ENCODE measurements at places on chromosomes 5 and 9.

GRCh38 chr5:6868171-6868570, 154.9 kb downstream of the TENT4A start:
- DNase-seq, result no peak

- no peak for DNase-seq
These were observed 80.6 kb downstream of the FEM1C start for GRCh38 chr5:115463983-115464382.

DNA sequence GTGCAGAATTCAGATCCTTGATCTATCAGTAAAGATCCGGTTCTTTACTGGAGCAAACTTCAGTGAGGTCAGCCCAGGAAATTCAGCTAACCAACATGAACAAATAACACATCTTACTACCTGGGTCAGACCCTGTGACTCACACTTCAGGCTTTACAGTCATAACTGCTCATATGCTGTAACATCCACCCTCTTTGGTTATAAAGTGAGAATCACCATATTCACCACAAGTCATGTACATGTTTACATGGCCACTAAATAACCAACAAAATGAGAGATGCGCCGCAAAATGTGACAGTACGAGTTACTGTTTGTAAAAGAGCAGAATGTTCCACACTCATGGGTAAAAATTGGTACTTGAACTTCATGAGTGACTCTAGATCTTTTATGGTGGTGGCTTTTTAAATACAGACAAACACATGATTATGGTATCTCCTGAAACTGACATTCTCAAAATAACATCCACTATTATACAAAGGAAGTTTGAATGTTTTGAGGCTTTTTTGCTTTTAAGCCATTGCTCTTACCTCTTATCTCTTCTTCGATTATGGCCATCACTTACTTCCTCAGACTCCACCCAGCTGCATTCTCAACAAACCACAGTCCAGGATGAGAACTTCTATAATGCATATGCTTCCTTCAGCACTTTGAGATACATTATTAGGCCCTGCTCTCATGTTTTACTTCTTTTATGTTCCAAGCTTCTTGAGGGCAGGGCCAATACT, 516.6 kb downstream of the RAB3C start:
- no peak for DNase-seq

DNA sequence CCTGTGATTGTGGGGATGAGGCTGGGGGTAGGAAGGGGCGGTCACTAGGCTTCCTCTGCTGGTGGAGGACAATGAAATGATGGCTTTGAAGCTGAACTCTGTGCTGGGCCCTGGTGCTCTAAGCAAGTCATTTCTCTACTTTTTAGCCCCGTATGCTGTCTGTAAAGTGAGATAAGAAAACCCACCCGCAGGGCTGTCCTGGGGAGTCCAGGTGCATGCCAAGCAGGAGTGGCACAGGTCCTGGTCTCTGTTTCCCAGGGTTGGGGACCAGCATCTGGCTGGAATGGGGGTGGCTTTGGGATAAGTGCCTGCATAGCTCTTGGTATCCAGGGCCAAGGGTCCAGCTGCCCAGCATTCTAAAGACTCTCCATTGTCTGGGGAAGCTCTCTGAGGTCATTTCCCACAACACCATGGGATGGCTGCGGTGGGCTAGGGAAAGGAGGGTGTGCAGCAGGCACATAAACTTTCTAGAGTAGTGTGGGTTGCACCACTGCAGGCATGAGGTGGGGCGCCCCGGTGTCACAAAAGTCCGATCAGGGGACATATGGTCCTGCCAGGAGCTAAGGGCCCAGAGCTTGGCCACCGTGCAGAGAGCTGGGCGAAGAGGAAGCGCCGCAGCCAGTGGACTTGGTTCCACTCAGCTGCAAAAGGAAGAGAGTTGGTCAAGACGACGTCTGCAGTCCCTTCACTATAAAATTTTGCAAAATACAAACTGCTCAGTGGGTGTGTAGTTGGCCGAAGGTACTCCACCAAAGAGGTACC, 25.6 kb upstream of the GTF3C5 start:
- no peak for DNase-seq

- DNase-seq, result no peak
These were observed 35.3 kb downstream of the MED27 start for GRCh38 chr9:132044176-132044875.

GRCh38 chr5:61534481-61535267, 202.6 kb downstream of the ZSWIM6 start:
- no peak for DNase-seq

DNA sequence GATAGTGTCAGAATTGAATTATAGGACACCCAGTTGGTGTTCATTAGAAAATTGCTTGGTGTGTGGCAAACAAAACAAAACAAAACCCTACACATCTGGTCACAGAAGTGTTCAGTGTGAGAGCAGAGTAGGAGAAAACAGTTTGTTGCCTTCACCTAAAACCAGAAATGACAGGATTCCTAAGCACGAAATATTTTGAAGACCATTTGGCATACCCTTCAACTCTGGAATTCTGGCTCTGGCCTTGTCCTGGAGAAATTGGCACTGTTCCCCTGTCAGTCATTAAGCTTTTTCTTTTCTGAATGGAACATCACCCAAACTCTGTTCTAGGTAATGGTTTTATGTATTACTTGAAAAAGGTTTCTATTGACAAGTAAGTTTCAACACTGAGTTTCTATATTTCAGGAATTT, 110.2 kb upstream of the PCA3 start:
- DNase-seq, result no peak

DNA sequence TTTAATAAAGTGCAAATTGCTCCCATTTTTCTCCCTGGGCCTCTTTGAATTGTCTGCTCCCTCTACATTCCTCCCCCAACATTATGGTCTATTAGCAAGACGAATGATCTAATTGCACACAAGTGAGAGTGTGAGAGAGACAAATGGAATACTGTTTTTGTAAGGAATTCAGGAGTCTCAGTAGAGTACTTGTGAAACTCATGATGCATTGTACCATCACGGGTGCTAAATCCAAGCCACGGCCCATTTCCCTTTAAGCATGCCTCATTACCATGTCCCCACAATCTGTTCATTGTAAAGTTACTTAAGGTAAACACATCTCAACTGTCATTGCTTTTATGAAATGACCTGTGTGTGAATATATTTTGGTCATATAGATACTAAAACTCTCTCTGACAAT, 62.8 kb downstream of the CD180 start:
- DNase-seq, result no peak

DNA sequence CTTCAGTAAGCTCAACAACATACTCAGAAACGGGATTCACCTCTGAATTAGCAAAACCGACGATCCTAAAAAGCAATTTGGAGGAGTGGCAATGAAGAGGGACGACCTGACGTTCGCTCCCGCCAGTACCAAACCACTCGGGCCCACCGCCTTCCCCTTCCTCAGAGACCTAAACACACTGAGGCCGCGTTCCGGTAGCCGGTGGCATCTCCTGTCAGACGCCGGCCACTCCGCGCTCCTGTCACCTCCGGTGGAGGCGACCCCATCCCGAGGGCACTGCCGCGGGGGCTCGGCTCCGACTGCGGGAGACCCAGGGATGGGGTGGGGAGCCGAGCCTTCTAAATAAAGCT, 617 bp downstream of the PPP6C start:
- no peak for DNase-seq

DNA sequence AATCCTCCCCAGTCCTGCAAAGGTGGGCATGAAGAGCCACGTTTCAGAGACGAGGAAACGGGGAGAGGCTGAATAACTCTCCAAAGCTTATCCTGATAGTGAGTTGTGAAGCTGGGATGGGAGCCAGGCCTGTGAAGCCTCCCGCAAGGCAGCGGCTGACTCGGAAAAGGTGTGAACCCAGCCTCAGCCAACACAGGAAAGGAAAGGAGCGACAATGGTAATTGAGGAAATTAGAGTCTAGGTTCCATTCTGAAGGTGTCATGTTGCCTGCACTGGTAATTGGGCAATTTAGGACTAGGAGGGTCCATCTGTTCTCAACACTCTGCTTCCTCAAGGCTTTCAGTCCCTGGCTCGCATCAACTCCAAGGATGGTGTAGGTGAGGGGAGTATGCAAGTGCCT, 83.4 kb downstream of the LIFR start:
- DNase-seq, result no peak

GRCh38 chr5:36945687-36946086, 69.1 kb downstream of the NIPBL start:
- no peak for DNase-seq

- no peak for DNase-seq
These were observed 4.1 kb downstream of the NR6A1 start for GRCh38 chr9:124766815-124767554.

DNA sequence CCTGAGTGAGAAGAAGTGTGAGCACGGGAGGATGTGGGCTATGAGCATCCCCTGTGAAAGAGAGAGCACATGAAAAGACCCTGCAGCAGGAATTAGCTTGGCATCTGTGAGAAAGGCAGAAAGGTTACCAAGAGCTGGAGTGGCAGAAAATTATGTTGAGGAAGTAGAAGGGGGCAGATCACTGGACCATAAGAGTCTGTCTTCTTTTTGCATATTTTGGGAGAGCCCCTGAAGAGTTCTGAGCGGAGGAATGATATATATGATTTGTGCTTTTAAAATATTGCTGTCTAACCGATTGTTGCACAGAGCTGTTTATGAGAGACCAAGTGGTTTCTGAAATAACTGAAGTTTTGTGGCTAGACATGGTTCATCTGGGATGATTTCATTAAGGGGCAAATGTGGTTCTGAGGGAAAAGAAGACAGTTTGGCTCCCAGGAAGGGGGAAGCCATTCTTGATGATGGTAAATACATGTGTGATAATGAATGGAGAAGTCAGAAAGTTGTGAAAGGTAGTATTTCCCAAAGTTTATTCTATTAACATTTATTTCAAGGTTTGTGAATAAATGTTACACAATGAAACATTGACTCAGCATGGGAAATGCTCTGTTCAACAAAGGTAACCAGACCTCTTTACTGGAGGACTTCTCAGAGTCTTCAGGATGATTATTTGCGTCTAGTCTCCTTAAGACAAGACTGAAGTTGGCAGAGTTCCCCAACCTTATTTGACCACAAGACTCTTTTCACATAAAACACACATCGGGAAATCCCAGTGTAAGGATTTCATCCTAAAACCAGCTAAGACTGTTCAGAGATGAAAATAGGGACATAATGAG, 31.5 kb upstream of the ADRB2 start:
- no peak for DNase-seq

DNA sequence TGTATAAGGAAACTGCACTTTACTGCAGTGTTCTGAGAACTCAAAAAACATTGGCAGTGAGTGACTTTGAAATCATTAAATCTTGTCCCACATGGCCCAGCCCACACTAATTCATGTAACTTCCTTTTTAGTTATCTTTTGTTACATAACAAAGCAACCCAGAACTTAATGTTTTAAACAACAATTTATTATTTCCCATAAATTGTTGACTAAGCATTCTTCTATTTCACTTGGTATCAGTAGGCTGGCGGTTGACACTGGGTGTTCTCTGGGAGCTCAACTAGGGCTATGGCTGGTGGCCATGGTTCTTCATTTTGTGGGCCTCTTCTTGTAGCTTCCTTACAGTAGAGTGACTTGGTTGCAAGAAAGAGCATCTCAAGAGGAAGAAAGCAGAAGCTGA, 278.4 kb downstream of the RASEF start:
- no peak for DNase-seq

DNA sequence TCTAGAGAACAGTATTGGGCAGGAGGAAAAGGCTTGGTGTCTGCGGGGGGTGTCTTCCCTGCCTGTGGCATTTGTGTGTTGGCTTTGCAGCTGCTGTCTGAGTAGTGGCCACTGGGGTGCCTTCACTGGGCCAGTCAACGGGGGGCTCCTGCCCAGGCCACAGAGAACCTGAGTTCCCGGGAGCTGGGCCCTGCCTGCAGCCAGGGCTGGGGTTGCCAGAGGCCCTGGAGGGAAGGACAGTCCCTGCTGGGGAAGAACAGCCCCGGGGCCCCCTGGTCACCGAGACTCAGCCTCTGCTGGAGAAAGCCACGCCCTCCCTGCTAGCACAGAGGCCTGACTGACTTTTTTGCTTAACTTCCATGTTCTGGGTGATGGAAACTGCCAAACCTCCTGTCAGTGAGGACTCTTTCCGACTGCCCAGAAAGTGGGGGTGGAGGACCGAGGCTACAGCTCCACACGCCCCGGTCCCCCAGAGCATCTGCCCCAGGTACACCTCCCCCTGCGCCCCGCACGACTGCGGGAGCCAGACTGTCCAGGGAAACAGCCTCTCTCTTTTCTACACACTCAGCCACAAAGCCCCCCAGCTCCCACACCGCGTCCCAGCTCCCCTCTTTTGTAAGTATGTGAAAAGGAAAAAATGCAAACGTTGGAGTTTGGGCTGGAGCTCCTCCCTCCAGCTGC, 133.4 kb downstream of the DAB2IP start:
- no peak for DNase-seq

DNA sequence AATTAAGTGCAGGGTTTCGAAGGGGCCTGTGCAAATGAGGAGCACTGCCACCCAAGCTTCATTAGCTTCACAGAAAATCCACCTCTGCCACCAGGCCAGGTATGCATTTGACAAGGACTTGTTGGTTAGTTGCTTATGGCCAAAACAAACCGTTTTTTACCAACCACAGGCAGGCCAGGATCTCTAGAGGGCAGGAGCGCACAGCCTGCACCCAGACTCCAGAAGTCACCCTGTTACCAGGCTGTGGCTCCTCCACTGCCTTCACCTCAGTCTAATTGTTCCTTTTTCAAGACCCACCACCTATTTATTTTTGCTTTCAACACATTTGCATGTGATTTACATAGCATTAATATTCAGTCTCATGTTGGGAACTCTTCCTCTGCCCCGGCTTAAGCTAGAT, 78.3 kb upstream of the HSPA9 start:
- DNase-seq, result no peak

GRCh38 chr5:102875721-102876123, 120.6 kb downstream of the PAM start:
- no peak for DNase-seq

DNA sequence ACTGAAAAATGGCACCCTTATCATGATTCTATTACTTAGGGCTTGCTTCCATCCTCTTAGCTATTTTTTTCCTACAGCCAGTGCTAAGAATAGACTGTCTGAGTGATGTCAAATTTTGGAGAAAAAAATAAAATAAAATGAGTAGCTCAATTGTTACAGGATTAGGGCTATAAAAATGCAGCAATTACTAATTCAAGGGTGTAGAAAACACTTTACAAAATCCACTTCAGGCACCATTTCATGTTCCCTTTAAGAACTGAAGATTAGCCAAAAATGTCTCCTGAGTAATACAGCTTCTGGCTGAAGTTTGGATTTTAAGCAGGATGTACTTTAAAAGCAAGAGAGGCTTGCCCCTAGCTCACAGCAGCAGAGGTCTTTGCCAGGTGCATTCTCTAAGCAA, 240.5 kb upstream of the IRX1 start:
- DNase-seq, result no peak

DNA sequence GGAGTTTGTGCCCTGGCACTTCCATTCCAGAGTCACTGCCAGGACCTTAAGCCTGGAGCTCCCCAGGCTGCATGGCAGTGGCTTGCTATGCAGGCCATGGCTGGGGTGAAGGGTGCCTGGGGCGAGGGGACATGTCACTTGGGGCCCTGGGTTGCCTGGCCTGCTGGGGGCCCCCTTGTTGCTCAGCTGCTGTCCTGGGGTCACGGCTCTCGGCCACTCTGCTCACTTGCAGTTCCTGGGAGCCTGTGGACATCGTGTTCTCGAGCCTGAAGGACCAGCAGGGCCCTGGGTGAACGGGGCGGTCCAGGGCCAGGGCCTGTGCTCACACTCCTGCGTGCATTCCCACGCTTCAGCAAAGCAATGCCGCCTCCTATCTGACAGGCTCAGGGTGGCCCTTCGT, 14.5 kb upstream of the SLC2A6 start:
- DNase-seq, result no peak
